ENCODE measurements at places on chromosomes 7 and 10. TPM values are rescaled to one million over a fixed set of nuclear protein-coding genes. Genes with fewer than 3 reads are reported as not detected.

- no peak for DNase-seq
Observed at GRCh38 chr7:16404636-16405035, 16.7 kb downstream of the CRPPA start.

Gene CLEC2L
- 1.3 TPM for polyA plus RNA-seq

- no peak for DNase-seq
Observed at GRCh38 chr7:140745266-140746058, 49.0 kb downstream of the NDUFB2 start.

GRCh38 chr10:72173262-72173618 lies 42.6 kb upstream of the ANAPC16 start:
- DNase-seq, result no peak

GRCh38 chr10:119496273-119496672 lies 46.2 kb downstream of the RGS10 start:
- no peak for DNase-seq

DNA sequence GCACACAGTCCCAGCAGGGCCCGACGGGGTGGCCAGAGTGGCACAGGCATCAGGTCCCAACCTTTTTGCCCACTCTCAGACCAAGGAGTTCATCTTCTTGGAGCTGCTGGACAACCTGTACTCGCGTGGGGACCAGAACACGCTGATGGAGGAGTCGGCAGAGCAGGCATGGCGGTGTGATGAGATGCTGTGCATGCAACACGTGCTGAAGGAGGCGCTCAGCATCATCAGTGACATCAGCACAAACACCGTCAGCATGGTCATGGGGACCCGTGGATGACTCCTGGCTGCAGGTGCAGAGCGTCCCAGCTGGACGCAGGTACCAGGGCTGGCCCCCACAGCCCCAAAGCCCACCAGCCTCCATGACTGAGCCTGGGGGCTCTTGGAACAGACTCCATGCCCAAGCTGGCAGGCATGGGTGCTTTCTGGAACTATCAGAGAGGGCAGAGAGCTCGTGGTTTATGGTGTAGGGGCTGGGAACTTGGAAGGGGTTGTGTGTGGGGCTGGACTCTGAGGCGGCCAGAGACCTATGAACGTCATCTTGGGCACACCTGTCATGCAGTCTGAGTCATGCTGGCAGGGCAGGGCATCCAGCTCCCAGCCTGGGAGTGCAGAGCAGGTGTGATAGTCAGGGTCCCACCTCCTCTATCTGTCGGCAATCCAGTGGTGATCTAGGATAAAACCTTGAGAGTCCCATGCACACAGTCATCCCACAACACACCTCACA lies 8.2 kb upstream of the MTPAP start:
- DNase-seq, result no peak

- DNase-seq, result no peak
Observed at GRCh38 chr7:38476764-38477163, 154.4 kb downstream of the AMPH start.

DNA sequence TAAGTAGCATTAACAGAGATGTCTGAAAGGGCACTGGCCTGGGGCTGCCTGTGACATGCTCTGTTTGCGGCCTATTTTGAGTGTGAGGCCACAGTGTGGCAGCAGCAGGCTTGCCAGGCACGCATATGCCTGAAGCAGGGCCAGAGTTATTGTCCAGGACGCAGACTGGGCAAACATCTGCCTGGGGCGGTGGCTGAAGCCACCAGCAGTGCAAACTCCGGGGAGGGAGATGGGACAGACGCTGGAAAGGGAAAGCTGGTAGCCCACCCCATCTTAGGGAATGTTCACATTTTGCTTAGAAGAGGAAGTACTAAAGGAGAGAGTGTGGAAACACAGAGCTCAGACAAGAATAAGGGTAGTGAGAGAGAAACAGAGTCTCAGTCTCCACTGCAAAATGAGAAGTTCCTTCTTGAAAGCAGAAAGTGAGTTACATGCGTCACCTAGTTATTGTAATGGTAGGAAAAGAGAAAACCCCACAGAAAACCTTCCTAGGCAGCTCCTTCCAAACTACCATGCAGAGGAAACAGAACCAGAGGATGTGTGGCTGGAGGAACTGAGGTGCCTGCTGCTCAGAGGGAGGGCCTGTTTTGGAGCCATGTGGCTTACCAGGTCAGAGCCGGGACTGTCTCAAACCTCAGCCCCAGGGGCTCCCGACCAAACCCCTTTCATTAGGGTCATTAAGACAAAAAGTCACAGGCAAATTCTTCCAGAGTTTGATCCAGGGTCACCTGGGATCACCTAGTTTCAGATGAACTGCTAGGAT lies 14.5 kb downstream of the AKR1B1 start:
- no peak for DNase-seq

GRCh38 chr10:116646502-116646901 lies 25.7 kb downstream of the PNLIPRP2 start:
- DNase-seq, result no peak

Gene PTN
- 258 TPM for polyA plus RNA-seq

DNA sequence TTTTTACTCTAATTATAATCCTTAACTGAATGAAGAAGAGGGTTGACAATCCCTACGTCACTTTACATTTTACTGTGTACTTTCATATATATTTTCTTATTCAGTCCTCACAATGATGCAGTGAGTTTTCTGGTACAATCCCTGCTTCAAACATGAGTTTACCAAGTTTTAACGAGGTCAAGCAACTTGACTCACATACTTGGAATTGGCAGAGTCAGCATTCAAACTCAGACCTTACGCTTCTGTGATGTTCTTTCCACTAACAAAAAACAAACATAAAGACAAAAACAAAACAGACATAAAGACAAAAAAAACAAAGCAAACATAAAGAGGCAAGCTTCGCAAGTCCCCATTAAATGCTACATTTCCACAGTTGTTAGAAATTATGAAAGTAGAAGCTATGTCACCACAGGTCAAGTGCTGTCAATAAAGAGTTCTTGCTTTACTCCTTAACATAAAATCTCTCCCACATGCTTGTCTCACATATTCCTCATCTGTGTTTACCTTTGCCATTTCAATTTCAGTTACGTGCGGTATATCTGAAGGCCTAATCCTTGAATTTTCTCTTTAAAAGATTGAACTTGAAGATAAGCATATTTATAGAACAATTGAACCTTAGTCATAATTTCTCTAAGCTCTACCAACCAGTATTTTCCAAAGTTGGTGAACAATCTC lies 217.3 kb downstream of the CELF2 start:
- DNase-seq, result no peak

GRCh38 chr7:133821171-133821570 lies 306.0 kb upstream of the LRGUK start:
- DNase-seq, result no peak

GRCh38 chr7:86833360-86833759 lies 189.7 kb downstream of the GRM3 start:
- no peak for DNase-seq
